ENCODE measurements at places on chromosomes 11 and 22. TPM values are rescaled to one million over a fixed set of nuclear protein-coding genes. Genes with fewer than 3 reads are reported as not detected.

GRCh38 chr11:92890846-92891245, 78.6 kb upstream of the MTNR1B start:
- peaks cover 19% of the 10 kb centered on the region for H3K4me1 ChIP-seq
- H3K27ac ChIP-seq, result no peak overlapping the region
- no peak overlapping the region for H3K4me3 ChIP-seq
- H3K27me3 ChIP-seq, result peaks cover 4% of the 10 kb centered on the region

DNA sequence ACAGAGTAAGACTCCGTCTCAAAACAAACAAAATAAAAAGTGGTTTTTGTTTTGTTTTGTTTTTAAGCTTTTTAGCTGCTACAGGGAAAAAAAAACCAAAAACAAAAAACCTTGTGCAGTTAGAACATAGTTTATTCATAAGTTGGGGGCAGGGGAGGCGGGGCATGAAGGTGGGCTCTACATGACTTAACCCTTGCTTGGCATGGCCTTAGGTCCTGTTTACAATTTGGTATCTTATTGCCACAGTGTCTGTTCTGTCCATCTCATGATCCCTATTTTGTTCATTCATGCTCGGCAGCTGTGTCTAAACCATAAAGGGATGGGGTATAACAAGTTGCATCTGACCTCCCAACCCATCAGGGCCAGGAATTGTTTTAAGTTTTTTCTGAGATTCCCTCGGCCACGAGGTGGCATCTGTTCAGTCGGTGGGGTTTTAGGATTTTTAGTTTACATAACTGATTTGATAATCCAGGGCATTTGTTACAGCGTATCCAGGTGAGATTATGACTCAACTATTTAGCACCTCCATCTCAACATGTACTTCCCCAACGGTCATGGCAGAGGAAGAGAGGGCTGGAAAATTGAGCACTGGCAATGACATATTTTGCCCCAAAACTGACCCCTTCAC, 6.9 kb downstream of the AP5B1 start:
- peaks cover 6% of the 10 kb centered on the region for H3K36me3 ChIP-seq
- H3K4me1 ChIP-seq, result peaks cover 17% of the 10 kb centered on the region
- no peak overlapping the region for H3K4me3 ChIP-seq
- H3K27ac ChIP-seq, result no peak overlapping the region
- H3K27me3 ChIP-seq, result peaks cover 4% of the 10 kb centered on the region

GRCh38 chr11:63489879-63490278, 1.1 kb downstream of the PLAAT5 start:
- H3K36me3 ChIP-seq, result no peaks in the 10 kb centered on the region
- DNase-seq, result no peak
- H3K27ac ChIP-seq, result no peak overlapping the region
- peaks cover 38% of the 10 kb centered on the region for H3K27me3 ChIP-seq

- no peaks in the 10 kb centered on the region for H3K36me3 ChIP-seq
- no peak overlapping the region for H3K4me3 ChIP-seq
- no peaks in the 10 kb centered on the region for H3K4me1 ChIP-seq
- DNase-seq, result peak; percentile 20
- no peak overlapping the region for H3K27ac ChIP-seq
Observed at GRCh38 chr11:132992838-132993631, 539.3 kb downstream of the OPCML start.

DNA sequence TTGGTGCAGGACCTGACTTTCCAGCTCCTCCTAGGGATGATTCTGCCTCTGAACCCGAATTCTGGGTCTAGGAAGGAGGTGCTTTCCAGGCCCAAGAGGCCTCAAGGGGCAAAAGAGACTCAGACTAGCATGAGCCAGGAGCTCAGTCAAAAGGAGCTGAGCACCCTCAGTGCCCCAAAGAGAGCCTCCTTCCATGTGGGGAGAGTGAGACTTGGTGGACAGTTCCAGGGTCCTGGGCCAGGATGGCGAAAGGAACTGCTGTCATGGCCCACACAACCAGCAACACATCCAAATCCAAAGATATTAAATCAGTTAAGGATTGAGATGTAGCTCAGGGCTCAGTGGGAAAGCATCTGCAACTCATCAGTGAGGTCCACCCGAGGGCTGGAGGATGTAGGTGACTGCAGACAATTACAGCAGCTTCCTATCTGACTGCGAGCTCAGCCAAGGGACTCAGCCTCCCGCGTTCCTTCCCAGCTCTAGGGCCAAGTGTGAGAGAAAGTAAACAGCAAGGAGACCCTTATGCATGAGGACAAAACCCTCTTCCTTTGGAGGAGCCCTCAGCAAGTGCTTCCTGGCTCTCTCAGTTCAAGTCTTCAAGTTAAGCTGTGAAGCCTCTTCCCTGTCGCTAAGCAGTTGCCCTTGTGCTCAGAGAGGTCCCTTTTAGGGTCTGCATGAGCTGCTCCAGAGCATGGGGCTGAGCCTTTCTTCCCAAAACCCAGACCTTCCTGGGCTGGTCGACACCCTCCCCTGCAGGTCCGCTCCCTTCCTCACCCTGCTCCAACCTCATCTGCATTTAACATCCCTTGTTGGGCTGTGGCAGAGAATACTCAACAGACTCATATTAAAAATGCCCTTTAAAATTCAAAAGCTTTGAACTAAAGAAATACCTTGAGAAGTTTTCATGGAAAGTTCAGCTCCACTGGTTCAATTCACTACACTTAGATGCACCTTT, 35.8 kb downstream of the C11orf58 start:
- H3K36me3 ChIP-seq, result no peaks in the 10 kb centered on the region
- no peak overlapping the region for H3K4me3 ChIP-seq
- no peak overlapping the region for H3K27ac ChIP-seq
- no peak for DNase-seq
- H3K27me3 ChIP-seq, result peaks cover 35% of the 10 kb centered on the region

The PLXNB2 gene
- total RNA-seq, result 280 TPM

The APOA5 gene
- not detected for total RNA-seq

Measured in HFFc6 (cell line).